ENCODE measurements at places on chromosomes 1 and 21. TPM values are rescaled to one million over a fixed set of nuclear protein-coding genes. Genes with fewer than 3 reads are reported as not detected.

DNA sequence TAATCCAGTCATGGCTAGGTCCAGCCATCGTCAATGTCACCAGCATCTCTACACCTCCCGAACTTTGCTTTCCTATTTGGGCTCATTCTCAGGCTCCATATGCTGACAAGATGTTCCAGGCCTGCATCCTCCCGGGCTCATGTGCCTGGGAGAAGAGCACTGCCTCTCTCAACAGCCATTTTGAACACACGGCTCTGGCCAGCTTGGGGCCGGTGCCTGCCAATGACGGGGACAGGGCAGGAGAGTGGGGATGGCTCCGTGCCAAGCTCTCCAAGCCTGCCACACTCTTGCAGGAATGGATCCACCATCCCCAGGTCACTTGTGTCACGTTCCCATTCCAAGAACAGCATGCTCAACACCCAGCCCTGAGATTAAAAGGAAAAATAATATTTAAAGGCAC, 61.4 kb upstream of the PAX7 start:
- no peak for DNase-seq

- no peak for DNase-seq
Observed at GRCh38 chr1:220012259-220012658, 34.0 kb downstream of the EPRS1 start.

- DNase-seq = no peak
Observed at GRCh38 chr1:101285922-101286570, 49.2 kb downstream of the S1PR1 start.

- no peak for DNase-seq
Observed at GRCh38 chr21:39016740-39017315, 166.4 kb downstream of the PSMG1 start.

- DNase-seq = no peak
Observed at GRCh38 chr1:8533907-8534306, 216.0 kb downstream of the SLC45A1 start.

The NIT1 gene
- 40.2 TPM for total RNA-seq
